ENCODE measurements at places on chromosomes 7 and 10.
A peak's percentile ranks its signal among the peaks of the same experiment; 100 is the strongest.

DNA sequence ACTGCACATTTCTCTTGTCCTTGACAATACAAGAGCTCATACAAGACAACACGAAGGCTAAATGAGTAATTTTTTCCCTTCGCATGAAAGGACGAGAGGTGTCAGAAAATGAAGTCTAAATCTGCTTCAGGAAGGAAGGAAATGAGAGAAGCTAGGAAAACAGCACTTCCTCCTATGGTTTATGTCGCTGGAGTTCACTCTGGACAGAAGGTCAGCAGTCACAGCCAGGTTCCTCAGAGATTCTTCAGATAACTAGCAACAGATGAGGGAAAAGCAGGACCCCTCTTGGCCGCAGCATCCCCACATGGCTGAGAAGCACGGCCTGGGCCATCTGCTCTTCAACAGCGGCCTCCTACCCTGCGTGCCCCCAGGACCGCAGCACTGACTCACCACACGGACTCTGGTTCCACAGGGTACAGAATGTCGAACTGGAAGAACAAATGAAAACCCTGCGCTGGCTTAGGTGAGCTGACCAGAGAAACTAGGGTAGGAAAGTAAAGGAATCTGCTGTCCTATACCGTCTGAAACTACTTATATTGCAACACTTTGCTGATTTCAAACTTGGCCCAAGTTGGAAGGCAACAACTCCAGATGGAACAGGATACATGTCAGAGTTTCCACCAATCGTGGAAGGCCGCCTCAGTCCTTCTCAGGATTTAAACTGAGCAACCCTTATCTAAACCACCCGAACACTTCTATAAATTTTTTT lies 26.3 kb downstream of the DNMBP start:
- DNase-seq: no peak

DNA sequence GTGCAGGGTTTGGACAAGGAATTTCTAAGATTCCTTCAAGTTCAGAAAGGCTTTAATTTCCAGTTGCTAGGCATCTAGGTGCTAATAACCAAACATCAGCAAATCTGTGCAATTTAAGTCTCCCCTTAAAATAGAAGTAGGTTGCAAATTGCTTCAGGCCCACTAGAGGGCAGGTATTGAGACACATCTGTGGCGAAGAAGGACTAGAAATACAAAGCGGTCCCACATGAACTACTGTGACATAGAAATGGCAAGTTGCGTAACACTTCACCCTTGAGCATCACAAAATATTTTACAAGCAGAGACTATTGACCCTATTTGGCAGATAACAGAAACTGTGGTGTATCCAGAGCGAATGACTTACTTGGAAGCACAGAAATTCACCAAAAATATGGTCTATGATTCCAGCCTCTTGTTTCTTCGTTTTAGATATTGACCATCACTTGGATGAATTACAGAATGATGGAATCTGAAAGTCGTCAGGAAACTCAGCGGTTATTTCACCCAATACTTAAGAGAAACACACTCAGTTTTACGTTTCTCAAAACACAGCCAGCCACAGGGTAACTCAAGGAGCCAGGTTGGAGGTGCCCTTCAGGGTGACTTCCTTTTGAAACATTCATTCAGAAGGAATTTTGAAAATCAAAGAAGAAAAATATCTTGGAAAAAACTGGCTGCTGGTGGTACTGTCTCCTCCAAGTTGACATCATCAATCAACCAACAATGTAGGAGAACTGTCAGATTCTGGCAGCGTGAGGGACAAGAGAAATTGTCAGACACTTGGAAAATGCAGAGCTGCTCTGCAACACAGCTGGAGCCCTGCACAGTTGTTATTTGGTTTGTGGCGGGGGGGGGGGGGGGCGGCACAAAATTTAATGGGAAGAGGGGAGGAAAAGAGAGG lies 256.3 kb upstream of the MINDY3 start:
- DNase-seq: peak; percentile 16

- DNase-seq: no peak
Measured at GRCh38 chr7:157138101-157138423, 664 bp upstream of the UBE3C start.

- no peak for DNase-seq
Measured at GRCh38 chr7:138158739-138159528, 82.7 kb downstream of the AKR1D1 start.

DNA sequence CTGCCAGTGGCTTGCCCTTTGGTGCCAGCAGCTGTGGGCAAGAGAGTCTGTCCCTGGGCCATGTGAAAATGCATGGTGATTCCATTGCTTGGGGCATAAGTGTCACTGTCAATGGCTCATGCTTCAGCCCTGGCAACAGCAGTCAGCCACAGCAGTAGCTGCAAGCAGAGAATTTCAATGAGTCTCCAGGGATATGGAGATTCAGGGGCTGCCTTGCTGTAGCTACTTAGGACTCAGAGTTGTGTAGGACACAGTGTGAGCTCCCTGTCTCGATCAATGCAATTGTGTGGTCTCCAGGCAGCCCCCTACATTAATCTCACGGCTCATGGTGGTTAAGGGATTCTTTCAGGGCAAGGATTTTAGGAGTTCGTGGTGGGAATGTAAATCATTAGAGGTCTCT lies 126.3 kb upstream of the STARD3NL start:
- DNase-seq: no peak

GRCh38 chr7:20861468-20861867 lies 74.8 kb upstream of the SP8 start:
- no peak for DNase-seq

- DNase-seq: no peak
Measured at GRCh38 chr10:5782174-5782573, 31.1 kb downstream of the GDI2 start.

GRCh38 chr10:5443429-5443828 lies 31.1 kb downstream of the NET1 start:
- no peak for DNase-seq

- DNase-seq: no peak
Measured at GRCh38 chr7:54781134-54781920, 22.3 kb upstream of the SEC61G start.

- DNase-seq: no peak
Measured at GRCh38 chr7:130329681-130330080, 14.9 kb upstream of the CPA5 start.

GRCh38 chr10:64505501-64505900 lies 984.3 kb downstream of the REEP3 start:
- DNase-seq: no peak

GRCh38 chr7:91468256-91468655 lies 204.0 kb downstream of the FZD1 start:
- DNase-seq: peak; percentile 73

GRCh38 chr10:72260239-72260975 lies 13.3 kb upstream of the DDIT4 start:
- DNase-seq: peak; percentile 88

GRCh38 chr7:4706384-4707216 lies 24.5 kb downstream of the FOXK1 start:
- no peak for DNase-seq

DNA sequence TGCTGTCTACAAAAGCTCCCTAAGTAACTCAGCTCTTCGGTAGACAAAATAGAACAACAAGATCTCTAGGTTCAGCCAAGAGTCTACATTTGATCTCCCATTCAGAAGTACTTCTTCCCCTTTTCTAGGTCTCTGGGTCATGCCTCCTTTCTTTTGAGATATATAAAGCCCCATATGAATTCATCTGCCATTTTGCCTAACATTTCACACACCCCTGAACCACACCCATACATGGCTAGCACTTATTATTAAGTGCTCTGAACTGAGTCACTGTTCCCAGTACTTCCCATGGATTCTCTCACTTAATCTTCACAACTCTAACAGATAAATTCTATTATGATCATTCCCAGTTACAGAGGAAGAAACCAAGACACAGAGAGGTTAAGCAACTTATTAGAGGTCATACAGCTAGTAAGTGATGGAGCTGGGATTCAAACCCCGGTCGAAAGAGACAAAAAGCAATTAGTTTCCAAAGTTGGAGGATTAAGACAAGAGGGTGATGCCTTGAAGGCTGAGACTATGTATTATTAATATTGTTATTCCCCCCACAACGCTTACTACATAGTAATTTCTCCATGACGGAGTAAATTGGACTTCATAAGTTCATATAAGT lies 17.3 kb downstream of the MYOF start:
- DNase-seq: no peak

DNA sequence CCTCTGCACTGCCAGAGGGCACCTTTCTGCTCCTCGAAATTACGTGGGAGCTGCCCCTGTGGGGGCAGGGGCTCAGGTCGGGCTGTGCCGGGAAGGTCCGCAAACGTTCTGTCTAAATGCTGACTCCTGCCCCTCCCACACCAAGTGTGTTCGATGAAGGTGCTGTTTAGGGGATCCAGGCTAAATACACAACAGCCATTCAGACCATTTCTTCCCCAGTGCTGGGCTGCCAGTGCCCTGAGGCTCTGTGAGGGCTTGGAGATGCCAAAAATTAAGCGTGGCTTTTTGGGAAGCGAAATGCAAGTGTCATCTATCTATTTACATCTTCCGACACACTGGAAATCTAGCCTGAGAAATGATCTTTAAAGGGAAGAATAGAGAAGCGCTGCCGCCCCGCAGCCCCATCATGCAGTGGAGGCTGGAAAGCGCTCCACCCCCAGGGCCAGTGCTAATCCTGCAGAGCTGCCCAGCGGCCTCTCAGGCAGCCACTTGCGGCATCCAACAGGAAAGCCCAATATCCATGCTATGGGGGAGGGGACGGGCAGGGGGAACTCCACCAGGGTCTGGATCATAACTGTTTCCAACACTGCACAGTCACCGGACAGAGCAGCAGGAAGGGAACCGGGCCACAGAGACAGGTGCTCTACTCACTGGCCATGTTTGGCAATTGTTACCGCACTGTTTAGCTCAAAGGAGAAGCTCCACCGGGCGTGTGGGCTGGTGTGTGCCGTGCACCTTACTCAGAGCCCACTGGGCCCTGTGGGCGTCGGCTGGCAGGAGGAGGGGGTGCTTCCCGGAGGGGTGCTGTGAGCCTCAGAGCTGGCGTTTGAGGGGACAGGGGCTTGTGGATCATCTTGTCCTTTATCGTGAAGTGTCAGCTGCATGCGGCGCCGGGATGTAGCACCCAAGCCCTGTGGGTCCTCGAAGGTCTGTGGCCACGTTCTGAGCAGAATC lies 205.5 kb downstream of the DNAJB6 start:
- no peak for DNase-seq

- no peak for DNase-seq
Measured at GRCh38 chr10:123689880-123690279, 23.7 kb downstream of the GPR26 start.

- no peak for DNase-seq
Measured at GRCh38 chr7:129828078-129828762, 124.5 kb downstream of the UBE2H start.

DNA sequence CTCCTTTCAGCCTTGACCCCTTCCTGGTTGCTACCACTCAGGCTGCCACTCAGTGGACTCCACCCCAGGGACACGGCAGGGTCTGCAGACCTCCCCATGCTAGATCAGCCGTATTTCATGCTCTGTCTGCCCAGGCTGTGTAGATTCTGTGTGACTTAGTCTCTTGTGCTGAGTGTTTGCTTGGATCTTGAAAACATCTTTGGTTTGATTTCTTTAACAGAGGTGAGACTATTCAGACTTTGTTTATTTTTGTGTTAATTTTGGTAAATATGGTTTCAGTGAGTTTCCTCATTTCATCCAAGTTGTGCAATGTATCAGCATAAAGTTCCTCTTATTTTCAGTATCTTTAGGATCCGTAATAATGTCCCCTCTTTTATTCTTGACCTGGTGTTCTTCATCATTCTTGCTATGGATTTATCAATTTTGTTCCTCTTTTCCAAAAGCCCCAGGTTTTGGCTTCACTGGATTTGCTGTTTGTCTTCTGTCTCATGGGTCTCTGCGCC lies 21.2 kb upstream of the PWWP2B start:
- DNase-seq: no peak

DNA sequence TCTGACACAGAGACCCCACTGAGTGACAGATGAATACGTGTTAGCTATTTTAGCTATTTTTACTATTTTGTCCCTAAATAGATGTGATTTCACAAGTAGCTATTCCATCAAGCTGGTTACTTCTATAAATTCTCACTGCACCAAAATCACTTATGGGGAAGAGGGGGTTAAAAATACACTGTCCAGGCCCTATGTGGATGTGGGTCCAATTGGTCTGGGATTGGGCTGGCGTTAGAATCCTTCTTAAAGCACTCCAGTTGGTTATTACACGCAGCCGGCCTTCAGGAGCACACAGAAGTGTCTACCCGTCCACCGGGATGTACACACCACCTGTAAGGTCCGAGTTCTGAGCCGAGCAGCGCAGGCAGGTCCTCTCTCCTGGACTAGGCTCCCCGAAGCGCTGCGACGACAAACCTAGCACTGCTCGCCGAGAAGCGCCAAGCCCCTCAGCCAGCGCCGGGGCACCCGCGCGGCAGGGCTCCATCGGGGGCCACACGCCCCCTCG lies 222.3 kb upstream of the MKLN1 start:
- no peak for DNase-seq

DNA sequence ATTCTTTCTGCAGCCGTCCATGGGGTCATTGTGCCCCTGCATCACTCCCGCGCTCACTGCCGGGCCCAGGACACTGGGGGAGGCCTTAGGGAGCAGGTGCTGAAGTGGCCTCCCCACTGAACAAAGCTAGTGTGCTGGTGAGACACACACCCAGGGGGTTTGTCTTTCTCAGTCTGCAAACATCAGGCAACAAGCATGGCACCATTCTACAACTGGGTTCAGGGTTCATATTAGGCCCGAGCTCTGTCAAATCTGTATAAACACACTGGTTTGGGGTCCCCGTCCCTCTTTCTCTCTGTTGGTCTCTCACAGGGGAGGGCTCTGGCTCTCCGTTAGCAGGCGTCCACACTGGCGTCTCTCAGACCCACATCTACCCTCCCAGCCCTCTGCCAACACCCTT lies 11.1 kb upstream of the PPP2R2D start:
- DNase-seq: no peak

GRCh38 chr7:3067193-3067592 lies 23.5 kb upstream of the CARD11 start:
- no peak for DNase-seq

All from COLO829 (cell line).